ENCODE measurements at places on chromosomes 16 and 17. TPM values are rescaled to one million over a fixed set of nuclear protein-coding genes. Genes with fewer than 3 reads are reported as not detected.

Gene CCDC200
- total RNA-seq = not detected

Gene KRT15
- total RNA-seq = not detected

Gene PRR35
- total RNA-seq = not detected

GRCh38 chr16:64738321-64738960 lies 383.4 kb downstream of the CDH11 start:
- no peak for DNase-seq

- DNase-seq = no peak
Measured at GRCh38 chr17:38600416-38600815, 5.3 kb downstream of the SRCIN1 start.

Gene SDR42E2
- total RNA-seq = 0.09 TPM

- no peak for DNase-seq
Measured at GRCh38 chr17:18382441-18383078, 5.0 kb downstream of the EVPLL start.

DNA sequence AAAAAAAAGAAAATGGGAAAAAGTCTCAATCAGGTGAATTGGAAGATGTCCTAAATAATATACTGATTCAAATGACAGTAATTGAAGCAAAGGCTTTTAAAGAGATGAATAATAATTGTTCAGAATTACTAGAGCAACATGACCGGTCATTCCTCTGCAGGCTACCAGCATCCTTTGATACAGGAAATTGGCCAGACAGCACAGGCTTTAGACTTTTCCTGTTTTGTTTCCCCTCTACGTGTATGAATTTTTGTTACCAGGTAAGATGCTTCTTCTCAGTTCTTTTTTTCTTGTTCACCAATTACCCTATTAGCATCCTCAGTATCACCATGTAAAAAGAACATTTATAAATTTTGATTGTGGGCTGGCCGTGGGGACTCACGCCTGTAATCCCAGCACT lies 77.5 kb downstream of the RPGRIP1L start:
- DNase-seq = no peak

GRCh38 chr17:56098746-56099145 lies 54.5 kb upstream of the ANKFN1 start:
- no peak for DNase-seq

- peak; percentile 30 for DNase-seq
Measured at GRCh38 chr17:41308251-41308917, 725 bp downstream of the KRTAP16-1 start.

DNA sequence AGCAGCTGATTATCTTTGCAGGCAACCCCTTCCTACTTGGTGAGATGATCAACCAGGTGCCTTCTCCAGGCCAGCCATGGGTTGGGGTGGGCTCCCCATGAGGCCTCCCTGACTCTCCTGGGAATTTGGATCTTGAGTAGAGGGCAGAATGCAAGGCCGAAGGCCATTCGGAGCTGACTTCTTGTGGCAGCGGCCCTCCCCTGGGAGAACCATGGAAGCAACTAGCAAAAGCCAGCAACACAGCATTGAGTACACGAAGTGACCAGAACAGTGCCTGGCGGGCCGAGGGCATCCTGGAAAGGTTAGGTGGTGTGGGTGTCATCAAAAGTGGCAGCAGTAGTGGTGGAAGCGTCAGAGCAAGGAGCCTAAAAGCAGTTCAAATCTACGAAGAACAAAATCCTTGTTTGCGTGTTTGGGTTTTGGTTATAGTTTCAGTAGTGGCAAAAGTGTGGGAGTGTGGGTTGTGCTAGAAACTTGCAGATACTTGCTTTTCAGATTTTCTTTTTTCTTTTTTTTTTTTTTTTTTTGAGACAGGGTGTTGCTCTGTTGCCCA lies 2.0 kb upstream of the ALDH3A1 start:
- no peak for DNase-seq

Gene KRTAP2-1
- total RNA-seq = not detected

- DNase-seq = no peak
Measured at GRCh38 chr17:34827008-34827407, 134.3 kb downstream of the CCT6B start.

DNA sequence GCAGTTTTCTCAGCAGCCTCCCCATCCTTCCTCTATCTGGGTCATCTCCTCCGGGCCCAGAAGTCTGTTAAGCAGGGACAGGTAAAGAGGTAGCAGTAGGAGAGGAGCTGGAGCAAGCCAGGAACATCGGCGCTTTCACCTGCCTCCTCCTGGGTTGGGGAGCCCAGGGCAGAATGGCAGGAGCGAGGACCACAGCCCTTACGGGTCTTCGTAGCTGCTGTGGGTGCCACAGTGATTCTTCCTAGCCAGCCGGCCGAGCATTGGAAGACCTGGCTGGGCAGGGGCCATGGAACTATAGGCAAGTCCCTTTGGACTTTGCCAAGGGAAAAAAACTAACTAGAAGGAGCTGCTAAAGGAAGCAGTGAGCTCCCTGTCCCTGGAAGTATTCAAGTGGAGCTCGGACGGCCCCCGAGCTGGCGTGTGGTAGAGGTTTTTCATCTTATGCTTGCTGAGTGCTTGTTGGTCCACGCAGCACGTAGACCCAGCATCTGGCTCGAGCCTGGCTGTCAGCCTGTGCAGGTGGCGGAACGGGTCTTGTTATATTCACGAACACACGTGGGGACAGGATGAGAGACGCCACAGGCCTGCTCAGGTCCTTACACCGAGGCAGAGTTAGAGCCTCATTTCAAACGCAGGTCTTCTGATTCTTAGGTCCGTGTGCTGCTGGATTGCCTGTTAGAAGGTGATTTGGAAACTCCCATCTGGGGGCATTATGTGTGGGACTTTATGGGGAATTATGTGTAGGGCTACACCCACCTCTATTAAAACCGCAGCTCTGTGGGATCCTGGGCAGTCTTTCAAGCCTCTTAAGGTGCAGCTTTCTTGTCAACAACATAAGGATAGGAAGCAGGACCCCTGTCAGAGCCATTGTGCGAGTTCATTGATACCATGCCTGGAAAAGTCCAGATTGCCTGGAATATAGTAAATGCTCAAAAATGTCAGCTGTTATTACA lies 54.8 kb downstream of the OR1D5 start:
- DNase-seq = no peak

Gene MRPL27
- 95.6 TPM for total RNA-seq

Gene TBC1D3D
- 1.5 TPM for total RNA-seq

- DNase-seq = no peak
Measured at GRCh38 chr16:1743376-1744337, 27.7 kb downstream of the NME3 start.

GRCh38 chr17:49997773-49998703 lies 3.0 kb upstream of the DLX3 start:
- peak; percentile 77 for DNase-seq

Gene CCL5
- total RNA-seq = 28.9 TPM

Gene CCL2
- not detected for total RNA-seq

- no peak for DNase-seq
Measured at GRCh38 chr17:17989618-17990017, 17.0 kb downstream of the DRC3 start.

DNA sequence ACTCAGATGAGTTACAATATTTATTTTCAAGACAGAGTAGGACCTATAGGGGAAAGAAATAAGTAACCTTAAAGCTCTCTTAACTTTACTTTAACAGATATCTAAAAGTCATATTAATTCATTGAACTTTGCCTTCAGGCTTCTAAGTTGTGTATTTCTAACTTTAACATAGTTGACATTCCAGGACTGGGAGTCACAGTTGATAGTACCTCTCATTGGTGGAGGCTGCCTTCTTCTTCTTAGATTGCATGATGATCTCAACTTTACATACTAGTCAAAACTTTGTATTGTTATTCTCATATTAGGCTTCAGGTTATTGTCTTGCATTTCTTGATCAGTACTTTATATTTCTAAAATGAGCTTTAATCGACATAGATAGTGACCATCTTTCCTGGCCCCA lies 350.1 kb upstream of the KIF2B start:
- no peak for DNase-seq

All from activated T-helper 2 cell treated with anti-CD3 and anti-CD28 coated beads, Interferon-gamma antibody, Interleukin-2, Interleukin-4, amounts not matched to agents 10 μg/mL and 5 μg/mL and 100 μg/mL, durations not matched to agents 14 hours and 24 hours and 36 hours (primary cell).